Fibroblast of skin of abdomen (primary cell): ENCODE measurements at places on chromosomes 11 and 22.
A peak's percentile ranks its signal among the peaks of the same experiment; 100 is the strongest.

DNA sequence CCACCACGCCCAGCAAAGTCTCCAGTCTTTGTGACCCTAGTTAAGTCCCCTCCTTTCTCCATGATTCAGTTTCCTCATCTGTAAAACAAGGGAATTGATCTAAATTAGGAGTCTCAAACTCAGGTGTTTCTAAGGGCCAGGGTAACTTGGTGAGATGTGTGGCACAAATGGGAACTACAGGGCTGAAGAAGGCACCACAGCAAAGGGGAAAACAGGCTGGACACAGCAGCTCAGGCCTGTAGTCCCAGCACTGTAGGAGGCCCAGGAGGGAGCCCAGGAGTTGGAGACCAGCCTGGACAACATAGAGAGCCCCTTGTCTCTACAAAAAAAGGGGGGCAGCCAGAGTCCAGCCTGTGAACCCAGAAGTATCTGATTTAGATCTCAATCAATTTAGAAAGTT is 15.6 kb upstream of the PATZ1 start:
- no peak for DNase-seq

DNA sequence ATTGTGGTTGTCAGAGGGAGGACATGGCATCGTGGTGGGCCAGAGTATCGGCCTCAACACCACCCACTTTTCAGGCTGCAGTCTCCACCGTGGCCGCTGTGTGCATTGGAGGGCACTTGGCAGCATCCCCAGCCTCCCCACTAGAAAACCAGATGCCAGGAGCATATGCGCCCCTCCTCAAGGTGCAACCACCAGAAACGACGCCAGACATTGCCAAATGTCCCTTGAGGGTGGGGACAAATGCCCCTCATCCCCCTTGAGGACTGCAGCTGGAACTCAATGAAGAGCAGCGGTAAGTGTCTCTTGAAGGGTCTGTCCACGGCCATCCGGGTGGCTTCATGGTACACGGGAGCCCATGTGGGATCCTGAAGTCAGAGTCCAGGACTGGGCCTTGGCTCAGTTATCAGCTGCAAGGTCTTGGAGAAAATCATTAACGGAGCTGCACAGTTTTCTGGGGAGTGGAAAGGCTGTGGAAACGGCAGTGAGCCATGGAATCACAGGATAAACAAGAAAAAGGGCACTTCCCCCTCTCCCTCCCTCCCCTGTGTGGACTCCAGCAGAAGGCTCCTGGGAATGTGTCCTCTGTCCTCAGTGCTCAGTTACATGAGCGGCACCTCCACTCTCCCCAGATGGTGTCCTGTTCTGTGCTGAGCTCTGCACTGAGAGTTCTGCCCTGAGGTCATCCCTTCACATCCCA is 324.4 kb upstream of the B3GAT1 start:
- DNase-seq = no peak

DNA sequence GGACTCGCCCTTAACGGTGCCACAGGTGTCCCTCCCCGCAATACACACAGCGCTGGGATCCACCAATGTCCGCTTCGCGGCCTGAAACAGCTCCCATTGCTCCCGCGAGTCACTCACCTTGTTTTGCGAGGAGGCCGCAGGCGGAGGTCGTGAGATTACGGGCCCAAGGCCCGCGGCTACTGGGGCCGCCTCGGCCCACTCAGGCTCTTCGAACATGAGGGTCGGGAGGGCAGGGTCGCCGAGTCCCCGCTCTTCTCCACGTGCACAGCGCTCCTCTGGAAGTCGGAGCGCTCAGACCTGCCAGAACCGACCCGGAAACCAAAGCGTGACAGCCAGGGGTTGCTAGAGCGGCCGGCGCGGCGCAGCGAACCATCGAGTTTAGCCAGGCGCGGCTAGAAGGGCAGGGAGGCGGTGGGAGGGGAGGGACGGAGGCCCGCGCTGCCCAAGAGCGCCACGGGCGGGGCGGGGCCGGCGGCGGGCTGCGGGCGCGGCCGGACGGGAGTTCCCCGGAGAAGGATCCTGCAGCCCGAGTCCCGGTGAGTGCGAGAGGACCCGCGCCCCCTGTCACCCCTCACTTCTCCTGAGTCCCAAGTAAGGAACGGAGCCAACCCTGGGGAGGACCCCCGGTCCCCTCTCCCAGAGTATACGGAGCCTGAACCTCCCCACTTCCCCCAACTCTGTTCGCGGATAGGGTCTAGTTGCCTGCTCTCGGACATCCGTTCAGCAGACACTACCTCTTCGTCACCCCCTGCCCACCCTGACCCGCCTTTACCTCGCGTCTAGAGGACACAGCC is at the start of the genes ILK and RRP8:
Gene ILK (plus strand): TSS at position 488 of the 794 bp plus-strand sequence. CDS start 498 bp downstream, outside the sequence.
Gene RRP8 (minus strand): TSS at position 330 of the 794 bp plus-strand sequence. CDS start 114 bp downstream, at position 216.
- DNase-seq = peak; percentile 85

DNA sequence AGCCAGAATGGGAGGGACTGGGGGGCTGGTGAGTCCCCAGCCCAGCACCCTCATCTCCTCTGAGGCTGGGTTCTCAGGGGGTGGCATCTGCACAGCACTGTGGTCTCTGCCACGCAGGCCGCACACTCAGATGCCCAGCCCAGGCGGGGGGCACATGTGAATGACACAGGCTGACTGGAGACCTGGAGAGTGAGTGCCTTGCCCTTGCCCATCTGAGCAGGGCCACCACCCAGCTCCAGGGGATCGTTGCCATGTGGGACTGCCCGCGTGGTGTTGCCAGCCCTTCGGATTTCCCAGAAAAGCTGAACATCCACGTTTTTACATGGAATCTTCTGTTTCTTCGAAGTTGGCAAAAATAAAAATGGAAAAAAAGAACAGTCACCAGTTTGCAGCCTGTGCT is 18.9 kb downstream of the PRDM11 start:
- no peak for DNase-seq

- no peak for DNase-seq
Measured at GRCh38 chr11:88569342-88569741, 231.8 kb upstream of the CTSC start.
